ENCODE measurements at places on chromosomes 3 and 15. TPM values are rescaled to one million over a fixed set of nuclear protein-coding genes. Genes with fewer than 3 reads are reported as not detected.

GRCh38 chr3:25663347-25663868, 1.3 kb downstream of the TOP2B start:
- DNase-seq: no peak

DNA sequence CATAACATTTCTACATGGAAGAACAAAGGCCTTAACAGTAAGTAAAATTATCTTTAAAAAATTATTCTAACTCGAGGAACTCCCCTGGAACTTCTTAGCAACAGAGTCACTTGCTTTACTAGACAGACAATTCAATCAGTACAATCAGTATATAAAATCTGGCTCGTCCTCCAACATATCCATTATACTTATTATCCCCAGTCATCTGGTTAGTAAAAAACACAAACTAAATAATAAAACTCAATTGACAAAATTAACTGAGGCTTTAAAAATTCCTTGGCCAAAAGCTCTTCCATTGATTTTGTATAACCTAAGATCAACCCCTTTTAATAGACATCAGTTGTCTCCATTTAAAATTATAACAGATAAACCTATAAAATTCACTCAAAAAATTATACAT, 105.6 kb downstream of the MYRIP start:
- no peak for DNase-seq

DNA sequence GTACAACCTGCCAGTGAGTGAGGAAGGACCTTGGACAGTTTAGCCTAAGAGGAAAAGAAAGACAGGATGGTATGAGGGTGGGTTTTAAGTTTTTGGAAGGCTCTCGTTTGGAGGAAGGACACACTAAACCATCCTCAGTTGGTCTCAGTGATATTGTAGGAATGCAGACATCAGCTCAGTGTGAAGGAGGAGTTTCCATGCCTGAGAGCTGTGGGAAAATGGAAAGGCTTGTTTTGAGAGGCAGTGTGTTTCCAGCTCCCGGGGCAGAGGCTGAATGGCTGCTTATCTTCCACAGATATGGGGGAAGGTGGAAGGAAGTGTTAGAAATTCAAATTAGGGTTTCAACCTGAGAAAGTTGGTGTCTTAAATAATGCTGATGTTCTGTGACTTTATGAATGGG, 89.6 kb upstream of the MYZAP start:
- DNase-seq: no peak

DNA sequence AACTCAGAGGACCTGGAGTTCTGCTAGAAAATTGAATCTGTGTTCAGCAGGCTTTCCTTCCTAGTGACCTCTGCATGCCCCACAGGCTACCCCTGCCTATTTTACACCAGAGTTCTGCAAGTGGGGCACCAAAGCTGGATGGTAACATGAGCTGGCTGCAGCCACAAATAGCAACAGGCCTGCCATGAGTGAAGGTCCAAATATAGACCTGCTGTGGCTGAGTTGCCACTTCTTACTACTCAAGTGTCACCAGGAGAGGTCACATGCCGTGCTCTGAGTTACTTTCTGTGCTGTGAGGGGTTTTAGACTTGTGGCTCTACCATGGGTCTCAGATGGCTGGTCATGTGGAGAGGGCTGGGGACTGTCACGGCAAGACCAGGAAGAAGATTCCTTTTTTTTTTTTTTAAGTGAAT, at the start of gene FSD2:
FSD2 (minus strand) TSS at position 76 of the 413 bp plus-strand sequence. CDS start 18,679 bp downstream, outside the sequence.
- DNase-seq: no peak

DNA sequence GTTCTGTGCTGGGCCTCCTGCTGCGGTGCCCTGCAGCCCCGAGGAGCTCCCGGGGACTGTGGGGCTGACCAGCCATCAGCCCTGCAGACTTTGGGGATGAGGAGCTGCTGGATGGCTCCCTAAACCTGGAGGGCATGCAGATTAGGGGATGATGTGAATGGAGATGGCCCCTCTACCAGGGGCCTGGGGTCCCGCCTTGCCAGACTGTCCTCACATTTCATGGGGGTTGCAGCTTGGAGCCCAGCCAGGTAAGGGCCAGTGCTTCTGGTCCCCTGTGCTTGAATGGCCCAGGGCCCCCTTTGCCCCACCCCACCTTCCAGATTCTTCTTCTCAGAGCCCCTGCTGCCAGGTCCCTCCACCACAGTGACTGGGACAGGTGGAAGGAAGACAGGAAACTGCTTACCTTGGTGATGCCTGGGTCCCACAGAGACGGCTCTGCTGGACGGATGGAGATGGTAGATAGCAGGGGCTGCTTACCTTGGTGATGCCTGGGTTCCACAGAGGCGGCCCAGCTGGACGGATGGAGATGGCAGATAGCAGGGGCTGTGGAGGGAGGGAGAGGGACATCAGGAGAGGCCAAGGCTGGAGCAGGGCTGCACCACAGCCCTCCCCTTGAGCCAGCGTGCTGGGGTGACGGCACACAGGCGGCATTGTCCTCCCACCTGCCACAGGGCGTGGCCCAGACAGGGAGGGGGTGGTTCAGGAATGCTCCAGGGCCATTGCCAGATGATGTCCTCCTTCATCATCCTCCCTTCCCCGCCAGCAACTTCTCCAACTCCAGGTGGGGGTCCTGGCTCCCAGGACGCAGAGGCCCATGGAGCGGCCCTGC, at the start of gene SPTBN5:
SPTBN5 (minus strand) TSS at position 632 of the 829 bp plus-strand sequence; CDS start at position 76, 556 bp downstream.
- no peak for DNase-seq

- DNase-seq: no peak
Observed at GRCh38 chr3:64491843-64492242, 196.0 kb downstream of the ADAMTS9 start.

- no peak for DNase-seq
Observed at GRCh38 chr3:189593581-189593980, 37.6 kb upstream of the TP63 start.

DNA sequence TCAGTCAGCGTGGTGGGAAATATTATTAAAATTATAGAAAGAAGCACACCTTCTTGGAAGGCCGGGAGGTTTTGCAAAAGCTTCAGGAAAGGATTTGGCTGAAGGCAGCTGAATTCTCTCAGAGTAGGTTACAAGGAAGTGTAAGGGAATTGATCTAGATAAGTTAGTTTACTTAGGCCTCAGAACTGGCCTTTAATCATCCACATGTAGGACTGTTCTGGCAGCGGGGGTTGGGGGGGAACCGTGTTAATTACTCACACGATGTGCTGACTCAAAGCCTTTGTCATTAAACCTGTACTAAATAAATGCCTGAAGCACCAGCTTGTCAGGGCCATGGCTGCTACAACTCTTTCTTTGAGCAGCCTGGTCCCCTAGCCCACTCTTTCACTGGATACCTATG, 12.8 kb downstream of the ASB14 start:
- DNase-seq: no peak

DNA sequence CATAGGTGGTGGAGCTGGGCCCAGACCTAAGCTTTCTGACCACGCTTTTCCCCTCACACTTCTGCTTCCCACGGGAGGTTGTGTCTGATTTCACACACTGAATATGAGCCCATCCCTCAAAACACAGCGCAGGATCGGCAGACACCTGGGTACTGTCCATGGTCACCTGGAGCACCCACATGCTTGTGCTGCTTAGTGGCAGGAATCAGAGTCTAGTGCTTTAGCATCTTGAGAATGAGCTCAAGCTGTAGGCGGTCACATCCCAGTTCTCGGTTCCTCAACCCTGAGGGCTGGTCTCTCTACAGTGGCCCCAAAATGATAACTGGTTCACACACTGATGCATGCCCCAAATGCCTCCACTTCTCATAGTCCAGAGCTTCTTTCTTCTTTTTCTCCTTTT, 111.0 kb downstream of the SEMA5B start:
- no peak for DNase-seq

NEK4 gene
- total RNA-seq: 19.5 TPM

GOLGA6D gene
- not detected for total RNA-seq

DNA sequence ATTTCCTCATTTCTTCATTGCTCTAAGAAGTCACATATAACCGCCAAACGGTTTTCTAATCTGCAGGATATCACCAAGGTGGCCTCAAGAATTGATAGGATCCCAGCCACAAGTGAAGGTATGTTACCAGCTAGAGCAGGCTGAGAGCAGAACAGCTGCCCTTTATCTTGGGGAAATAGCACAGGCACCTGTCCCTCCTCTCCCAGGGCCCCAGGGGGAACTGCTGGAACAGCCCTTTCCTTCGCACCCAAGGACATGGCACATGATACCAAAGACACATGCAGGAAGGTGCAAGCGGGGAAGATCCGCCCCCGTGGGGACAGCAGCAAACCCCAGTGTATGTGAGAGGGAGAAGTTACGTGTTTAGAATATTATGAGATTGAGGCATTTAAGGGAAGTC, 35.3 kb downstream of the HOMER2 start:
- DNase-seq: no peak

ITIH3 gene
- total RNA-seq: not detected

DNA sequence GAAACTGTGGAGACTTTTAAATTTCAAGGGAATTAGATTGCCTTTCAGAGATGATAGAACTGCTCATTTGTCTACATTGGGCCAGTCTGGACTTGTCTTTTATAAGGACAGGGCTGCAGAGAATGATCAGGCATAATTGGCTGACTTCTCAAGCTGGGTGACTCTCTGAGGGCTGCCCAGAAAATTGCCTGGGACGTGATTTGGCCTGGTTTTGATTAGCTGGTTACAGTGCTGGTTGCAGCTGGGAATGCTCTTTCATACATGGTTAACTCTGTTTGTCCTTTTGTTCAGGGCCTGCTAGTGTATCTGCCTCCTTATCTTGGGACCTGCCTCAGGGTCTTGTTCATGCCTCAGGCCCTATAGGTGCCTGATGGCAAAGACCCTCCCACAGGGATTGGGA, 245.6 kb downstream of the CLSTN2 start:
- DNase-seq: no peak

TTLL13 gene
- total RNA-seq: 2.2 TPM

DNA sequence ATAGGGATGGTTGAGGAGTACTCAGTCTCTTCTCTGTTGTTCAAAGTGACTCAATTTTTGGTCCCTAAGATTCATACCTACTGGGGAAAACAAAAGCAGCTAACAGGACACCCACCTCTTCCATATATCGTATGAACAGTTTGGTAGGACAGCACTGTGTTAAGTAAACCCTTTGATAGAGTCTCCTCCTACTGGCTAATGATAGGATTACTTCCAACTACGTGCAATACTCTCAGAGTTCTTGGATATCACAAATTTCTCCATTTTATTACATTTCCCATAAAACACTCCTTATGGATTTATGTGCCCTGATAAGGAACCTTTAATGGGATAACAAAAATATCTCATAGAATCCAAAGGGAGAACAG, 200.2 kb upstream of the GOLGA6L4 start:
- no peak for DNase-seq

- DNase-seq: no peak
Observed at GRCh38 chr3:86921971-86922680, 68.8 kb downstream of the VGLL3 start.

DNA sequence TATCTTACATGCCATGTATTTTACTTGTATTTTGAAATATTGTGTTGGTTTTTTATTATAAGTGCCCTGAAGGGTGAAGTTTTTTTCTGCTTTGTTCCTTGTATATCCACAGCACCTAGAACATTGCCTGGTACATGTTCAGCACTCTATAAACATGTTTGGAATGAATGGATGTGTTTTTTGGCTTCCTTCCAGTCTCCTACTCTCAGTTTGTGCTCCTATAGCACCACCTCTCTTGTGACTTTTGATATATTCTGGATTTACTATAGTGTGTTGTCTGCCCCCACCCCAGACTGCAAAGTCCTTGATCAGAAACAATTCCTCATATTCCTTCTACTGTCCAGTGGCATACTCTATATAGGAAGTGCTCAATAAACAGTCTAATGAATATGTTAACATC, 60.6 kb downstream of the PLCL2 start:
- no peak for DNase-seq

GRCh38 chr3:59444294-59444671, 394.5 kb upstream of the CFAP20DC start:
- DNase-seq: no peak

CFAP100 gene
- not detected for total RNA-seq

GRCh38 chr15:101149864-101150722, 101.8 kb downstream of the CHSY1 start:
- DNase-seq: no peak

DNA sequence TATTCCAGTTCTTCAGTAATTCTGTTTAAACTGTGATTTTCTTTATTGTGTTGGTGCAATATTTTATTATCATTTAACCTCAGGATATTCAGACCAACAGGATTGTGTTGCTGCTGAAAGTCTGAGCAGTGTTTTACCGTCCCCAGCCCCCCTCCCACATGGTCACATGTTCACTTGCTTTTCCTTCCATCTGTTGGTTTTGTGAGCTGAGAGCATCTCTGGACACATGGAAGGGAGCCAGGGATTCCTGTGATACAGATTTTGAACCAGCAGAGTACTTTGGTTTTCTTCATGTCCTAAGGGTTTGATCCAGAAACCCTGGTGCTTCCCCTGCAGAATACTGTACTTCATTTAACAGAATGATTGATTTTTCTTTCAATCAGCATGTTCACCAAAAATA, 11.9 kb downstream of the ARRDC4 start:
- DNase-seq: no peak

KBTBD13 gene
- total RNA-seq: not detected

MRPS25 gene
- 32.3 TPM for total RNA-seq

CKMT1A gene
- total RNA-seq: not detected

DNA sequence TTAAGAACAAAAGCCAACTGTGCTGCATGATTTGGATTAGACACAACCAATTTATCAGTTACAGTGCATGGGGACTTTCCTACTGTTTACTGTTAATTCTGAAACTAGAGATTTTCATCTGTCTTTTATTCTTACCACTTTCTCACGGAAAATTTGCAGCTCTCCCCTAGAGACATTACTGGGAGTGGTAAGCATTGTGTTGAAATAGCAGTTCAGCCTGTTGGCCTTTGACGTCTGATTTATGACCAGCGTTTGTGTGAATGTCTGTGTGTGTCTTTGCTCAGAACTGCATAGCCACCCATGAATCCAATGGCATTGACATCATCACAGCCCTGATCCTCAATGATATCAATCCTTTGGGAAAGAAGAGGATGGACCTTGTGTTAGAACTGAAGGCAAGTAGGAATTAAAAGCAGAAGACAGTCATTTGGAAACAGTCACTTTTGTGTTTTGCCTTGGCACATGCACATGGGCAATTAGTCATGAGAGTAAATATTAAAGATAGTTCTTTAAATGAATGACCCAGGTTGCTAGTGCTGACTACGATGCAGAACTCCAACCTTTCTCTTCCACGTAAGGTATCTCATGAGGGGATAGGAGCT, 202.2 kb upstream of the BHLHE40 start:
- DNase-seq: peak; percentile 6

SLC25A26 gene
- total RNA-seq: 18.4 TPM

MUSTN1 gene
- 7.7 TPM for total RNA-seq

LHFPL4 gene
- total RNA-seq: not detected

- DNase-seq: no peak
Observed at GRCh38 chr15:94631608-94632007, 400.2 kb downstream of the MCTP2 start.

APBA2 gene
- 119 TPM for total RNA-seq

DNA sequence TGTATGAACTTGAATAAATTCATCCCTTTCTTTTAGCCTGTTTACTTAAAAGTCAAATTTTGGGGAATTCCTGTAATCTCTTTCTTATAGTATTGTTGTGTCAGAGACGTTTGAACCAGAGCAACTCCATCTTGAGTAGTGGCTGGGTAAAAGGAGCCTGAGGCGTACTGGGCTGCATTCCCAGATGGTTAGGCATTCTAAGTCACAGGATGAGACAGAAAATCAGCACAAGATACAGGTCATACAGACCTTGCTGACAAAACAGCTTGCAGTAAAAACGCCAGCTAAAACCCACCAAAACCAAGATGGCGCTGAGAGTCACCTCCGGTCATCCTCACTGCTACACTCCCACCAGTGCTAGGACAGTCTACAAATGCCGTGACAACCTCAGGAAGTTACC, 94.5 kb downstream of the P3H2 start:
- DNase-seq: no peak

- peak; percentile 76 for DNase-seq
Observed at GRCh38 chr15:28935316-28935715, 49.5 kb downstream of the APBA2 start.
